ENCODE measurements at places on chromosomes 4 and X.

GRCh38 chr4:99457270-99457669, 22.1 kb upstream of the ADH7 start:
- DNase-seq: no peak

- DNase-seq: no peak
Measured at GRCh38 chrX:10395643-10396042, 224.7 kb downstream of the MID1 start.

GRCh38 chrX:42450228-42450627, 327.7 kb downstream of the PPP1R2C start:
- DNase-seq: no peak

DNA sequence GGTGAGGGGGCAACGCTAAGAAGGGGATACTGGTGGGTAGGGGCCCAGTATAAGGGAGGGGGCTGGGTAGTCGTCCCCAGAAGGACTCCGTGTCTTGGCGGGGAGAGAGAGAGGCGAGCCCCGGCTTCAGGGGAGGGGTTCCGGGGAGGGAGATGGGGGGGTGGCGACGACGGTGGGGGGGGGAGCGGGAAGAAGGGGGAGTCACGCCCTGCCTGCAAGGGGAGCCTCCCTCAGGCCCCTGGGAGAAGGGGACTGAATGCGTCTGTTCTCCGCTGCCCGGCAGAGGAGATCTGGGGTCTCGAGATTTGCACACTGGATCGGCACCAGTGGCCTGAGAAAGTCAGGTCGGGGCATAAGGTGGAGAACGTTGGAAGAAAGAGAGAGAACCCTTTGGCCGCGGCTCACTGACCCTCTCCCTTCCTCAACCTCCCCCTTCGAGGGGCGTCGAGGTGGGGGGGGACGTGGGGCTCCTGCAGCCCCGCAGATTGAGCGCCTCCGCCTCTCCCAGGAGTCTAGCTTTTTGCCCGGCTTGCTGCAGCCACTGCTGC, 609 bp upstream of the BCORL1 start:
- DNase-seq: no peak

GRCh38 chr4:149972407-149972806, 105.8 kb upstream of the DCLK2 start:
- no peak for DNase-seq

DNA sequence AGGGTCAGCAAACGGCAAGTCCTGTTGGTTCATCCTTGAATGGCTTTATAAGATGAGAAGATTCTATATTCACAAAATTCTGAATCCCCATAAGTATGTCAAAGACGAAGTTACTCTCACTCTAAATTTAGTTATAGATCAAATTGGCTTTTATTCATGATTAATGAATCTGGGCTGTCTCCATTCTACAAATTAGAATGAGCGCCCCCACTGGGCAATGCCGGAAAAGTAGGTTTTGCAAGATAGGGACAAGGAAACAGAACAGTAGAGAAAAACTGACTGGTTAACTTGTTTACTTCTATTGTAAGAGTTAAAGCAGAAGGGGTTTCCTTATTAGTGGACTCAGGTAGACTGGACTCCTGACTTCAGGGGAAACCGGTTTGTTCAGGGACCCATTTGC, 100.3 kb downstream of the F11 start:
- DNase-seq: no peak

GRCh38 chr4:96025011-96025410, 185.1 kb downstream of the PDHA2 start:
- DNase-seq: no peak

DNA sequence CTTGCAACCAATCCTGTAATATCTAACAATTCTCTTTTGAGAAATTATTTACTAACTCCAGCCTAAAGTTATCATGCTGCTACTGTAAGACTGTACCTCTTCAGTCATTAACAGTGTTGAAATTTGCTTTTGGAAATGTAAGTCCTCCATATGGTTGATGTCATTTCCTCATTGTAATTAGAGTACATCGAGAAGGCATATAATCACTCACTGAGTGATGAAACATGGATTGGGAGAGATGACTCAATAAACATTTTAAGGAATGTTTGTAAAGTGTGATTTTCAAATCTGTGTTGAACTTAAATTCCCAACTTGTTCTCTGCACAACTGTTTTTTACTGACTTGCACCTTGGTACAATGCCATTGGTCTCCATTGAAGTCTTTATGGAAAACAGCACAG, 61.2 kb downstream of the HMGB2 start:
- no peak for DNase-seq

DNA sequence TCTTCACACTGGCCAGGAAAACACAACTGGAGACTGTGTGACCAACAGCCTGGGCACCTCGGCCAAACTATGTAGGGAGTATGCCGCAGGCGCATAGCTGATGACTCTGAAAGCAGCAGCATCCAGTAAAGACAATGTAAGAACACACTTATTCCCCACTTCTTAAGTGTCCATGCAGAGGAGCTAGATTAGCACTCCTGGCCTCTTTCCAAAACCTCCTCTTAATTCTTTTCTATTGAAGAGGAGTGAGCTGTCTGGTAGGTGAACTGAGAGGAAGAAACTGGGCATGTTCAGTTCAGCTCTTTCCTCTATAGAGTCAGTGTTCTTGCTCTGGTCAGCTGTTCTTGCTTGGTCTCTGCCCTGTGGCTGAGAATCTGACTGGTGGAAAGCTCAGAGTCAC, 21.1 kb downstream of the NMU start:
- no peak for DNase-seq

Measured in activated naive CD4-positive, alpha-beta T cell treated with anti-CD3 and anti-CD28 coated beads, Interleukin-2, amount 50 U/mL, for 16 hours (primary cell).